ENCODE measurements at places on chromosomes 11 and 22.
A peak's percentile ranks its signal among the peaks of the same experiment; 100 is the strongest.

- no peak for DNase-seq
These were observed 11.0 kb downstream of the RHBDD3 start for GRCh38 chr22:29256606-29257325.

GRCh38 chr11:66124564-66124963 lies 54.5 kb downstream of the PACS1 start:
- no peak for DNase-seq

- no peak for DNase-seq
These were observed 51.6 kb upstream of the BARX2 start for GRCh38 chr11:129323896-129324502.

DNA sequence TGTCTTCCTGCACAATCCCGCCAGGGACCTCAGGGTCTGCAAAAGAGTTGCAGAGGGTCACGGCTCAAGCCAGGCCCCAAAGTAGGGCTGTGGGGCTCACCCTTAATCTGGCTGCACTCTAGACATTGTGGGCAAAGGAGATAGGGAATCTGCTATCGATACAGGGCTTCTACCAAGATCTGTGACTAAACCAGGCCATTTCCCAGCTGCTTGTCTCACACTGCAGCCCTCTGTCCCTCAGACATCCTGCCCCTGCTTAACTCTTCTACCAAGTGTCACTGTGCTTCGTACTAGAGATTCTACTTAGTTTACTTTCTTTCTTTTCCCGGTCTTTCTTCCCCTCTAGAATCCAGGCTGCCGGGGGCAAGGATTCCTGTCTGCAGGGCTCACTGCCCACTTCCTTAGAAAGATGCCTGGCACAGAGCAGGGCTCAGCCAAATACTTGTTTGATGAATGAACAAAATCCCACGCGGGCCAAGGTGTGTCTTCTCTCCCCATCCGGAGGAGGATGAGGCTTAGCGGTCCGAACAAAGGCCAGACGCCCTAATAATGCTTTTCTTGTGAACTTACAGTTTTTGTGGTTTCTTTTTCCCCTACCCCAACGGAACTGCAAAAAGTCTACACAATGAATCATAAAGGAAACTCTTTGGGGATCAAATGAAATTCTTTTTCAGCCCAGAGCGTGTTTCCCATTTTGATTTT lies 61.3 kb upstream of the ANO1 start:
- no peak for DNase-seq

DNA sequence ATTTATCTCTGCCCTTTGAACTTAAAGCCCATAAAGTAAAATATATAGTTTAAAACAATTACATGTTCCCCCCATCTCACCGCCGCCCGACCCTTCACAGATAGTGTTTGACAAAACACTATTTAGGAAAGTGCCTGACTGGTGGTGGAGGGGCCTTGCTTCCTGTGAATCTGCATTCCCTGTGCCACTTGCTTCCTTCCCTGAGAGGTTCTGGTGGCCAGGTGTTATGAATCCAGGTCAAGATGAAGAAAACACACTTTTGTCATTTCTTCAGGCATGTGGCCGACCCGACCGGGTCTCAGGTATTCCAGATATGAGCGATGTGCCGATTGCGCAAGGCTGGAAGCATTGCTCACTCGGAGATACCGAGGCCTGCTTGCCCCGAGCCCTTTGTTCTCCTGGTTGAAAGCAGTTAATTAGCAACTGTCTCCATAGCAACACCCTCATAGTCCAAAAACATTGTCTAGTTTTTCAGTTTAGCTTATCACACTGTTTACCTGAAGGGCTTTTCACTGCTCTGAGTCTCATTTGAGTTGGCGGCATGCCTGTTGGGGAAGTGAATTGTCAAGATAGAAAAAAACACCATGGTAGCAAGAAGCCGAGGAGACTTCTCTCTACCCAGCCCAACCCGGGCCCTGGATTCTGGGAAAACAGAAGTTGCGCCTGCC lies 128.3 kb downstream of the TEAD1 start:
- DNase-seq: peak; percentile 54

GRCh38 chr11:35390737-35391682 lies 28.3 kb downstream of the SLC1A2 start:
- peak; percentile 61 for DNase-seq

DNA sequence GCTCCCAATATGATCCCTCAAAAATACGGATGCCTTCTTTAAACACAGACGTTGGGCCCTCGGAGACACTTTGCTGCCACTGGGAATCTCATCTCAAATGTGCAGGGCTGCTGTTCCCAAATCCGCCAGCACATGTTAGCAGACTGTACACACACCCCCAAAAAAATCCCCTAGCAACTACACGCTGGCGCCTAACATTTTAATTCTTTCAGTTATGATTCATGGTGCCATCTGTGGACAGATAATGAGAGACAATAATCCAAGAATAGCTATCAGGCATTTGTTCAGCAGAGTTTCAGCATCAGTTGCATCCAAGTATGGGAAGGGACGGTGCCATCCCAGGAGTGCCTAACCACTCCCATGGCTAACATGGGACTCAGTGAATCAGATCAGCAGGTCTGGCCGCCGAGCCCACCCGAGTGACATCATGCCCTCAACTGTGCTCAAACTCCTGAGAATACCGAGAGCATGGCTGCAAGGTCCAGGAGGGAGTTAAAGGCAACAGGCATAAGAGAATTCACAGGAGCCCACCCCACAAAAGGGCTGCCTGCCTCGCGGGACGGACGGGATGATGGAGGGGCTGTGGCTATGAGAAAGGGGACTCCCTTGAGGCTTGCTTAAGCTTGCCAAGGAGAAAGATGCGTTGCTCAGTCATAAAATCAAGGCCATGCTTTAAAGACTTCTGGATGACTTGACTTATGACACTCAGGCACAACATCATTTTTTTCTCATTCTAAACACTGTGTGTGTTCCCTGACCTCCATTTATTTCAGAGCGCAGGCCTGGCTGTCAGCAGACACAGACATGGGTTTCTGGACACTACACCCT lies 337.0 kb downstream of the SHANK2 start:
- DNase-seq: no peak

GRCh38 chr11:65310736-65311135 lies 3.9 kb upstream of the CDC42EP2 start:
- no peak for DNase-seq

DNA sequence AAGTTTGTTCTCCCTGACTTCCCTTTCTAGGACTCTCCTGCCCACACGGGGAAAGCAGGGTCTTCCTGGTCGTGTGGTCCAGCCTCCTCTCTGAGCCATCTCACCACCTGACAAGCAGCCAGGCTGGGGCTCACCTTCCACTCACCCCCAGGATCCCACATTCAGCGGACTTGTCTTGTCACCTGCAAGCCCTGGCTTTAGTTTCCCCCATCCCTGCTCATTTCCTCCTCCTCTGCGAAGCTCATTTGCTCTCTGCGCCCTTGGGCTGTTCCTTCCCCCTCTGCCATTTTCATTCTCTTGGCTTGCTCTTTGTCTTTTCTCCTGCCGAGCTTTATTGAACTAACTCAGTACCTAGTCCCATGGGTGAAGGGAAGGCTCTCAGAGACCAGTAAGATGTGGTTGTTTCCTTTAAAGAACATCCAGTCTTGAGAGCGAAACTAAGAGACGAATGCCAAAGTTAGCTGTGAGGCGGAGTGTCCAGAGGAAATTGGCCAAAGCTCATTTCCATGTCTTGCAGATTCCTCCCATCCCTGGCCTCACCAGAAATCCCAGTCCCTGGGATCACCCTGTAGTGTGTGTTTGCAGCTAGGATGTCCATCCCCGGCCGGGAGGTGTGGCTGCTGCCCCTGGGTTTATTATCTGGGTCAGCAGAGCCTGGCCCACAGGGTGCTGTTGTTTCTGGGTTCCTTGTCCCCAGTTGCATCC lies 2.0 kb downstream of the ST14 start:
- no peak for DNase-seq

- no peak for DNase-seq
These were observed 27.9 kb downstream of the PIWIL4 start for GRCh38 chr11:94595076-94595475.

- DNase-seq: no peak
These were observed 3.3 kb upstream of the TRIM6 start for GRCh38 chr11:5593146-5593545.

DNA sequence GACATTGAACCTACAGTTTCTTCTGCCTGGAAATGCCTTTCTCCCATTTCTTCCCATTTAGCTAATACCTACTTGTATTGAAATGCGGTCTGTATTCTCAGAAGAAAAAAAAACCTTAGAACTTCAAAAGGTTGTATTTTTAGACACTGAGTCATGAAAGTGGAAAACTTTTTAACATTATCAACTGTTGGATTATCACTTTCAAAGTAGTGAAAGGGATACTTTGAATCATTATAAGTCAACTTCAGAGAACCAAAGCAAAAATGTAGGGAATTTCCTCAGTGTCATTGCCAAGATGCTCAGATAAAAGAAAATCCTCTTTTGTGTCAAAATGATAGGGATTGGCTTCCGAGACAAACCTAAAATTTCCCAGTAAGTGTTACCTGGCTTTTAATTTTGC lies 6.6 kb downstream of the HOATZ start:
- no peak for DNase-seq

DNA sequence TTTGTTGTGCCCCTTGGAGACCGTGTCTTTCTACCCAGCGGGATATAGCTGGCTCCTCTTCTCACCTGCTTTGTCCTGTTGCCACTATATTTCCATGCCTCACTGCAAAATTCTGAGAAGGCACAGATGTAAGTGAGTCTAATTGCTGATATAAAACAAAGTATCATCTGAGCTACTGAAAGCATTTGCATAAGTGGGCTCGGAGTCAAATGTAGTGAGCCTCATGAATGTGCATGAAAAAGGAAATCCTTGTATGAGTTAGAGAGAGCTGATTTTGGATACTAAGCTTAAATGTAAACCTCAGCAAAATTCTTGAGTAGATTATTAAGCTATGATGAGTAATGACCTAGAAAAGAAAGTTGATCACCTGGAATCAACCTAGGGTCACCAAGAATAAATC lies 13.9 kb downstream of the OVCH2 start:
- no peak for DNase-seq

GRCh38 chr11:14318581-14318981 lies 40.4 kb downstream of the RRAS2 start:
- no peak for DNase-seq

- no peak for DNase-seq
These were observed 52.1 kb upstream of the MYEOV start for GRCh38 chr11:69241844-69242243.

DNA sequence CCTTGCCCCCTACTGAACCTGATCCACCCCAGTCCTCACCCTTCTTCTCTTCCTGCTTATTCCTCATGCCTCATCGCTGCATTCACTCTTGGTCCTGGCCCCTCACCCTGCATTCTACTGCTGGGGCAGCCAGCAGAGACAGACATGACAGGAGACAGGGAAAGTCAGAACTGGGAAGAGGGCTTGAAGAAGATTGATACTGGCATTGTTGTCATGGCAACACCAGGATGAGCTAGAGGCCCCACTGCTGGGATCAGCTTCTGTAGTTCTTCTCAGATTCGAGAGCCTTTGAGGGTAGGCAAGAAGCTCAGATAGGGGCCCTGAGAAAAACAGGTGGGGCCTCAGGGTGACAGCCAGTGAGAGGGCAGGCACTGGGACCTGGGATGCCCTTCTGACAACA lies 264.3 kb downstream of the MIAT start:
- no peak for DNase-seq

DNA sequence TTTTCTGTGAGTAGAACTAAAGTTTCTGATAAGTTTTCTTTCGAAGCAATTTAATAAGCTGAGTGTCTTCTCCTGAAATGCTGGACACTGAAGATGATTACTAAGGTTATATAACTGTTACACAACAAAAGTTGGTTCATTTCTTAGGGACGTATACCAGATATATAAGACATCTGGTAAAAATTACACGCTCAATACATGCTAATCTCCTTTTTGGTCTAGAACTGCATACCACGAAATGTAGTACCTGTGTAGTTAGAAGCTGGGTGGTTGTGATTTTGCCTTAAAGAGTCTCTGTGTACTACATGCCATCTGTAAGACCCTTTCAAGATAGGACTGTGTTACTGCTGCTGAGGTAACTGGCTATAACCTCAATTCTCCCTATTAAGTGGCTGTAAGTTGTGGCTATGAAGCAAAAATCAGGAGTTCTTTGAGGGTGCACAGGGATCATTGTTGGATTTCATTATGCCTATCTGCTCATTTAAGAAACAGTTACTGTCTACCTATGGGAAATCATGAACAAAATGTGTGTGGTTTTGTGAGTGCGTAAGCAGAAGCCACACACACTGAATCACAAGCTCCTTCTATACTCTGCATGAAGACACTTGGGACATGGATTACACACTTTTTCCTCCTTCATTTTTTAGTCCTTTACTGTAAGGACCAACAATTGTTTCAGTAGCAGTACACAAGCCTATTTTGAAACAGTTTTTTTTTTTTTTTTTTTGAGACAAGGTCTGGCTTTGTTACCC lies 195.9 kb downstream of the SWAP70 start:
- peak; percentile 30 for DNase-seq

- DNase-seq: peak; percentile 6
These were observed 1.6 kb downstream of the CAPN1 start for GRCh38 chr11:65183201-65183891.

DNA sequence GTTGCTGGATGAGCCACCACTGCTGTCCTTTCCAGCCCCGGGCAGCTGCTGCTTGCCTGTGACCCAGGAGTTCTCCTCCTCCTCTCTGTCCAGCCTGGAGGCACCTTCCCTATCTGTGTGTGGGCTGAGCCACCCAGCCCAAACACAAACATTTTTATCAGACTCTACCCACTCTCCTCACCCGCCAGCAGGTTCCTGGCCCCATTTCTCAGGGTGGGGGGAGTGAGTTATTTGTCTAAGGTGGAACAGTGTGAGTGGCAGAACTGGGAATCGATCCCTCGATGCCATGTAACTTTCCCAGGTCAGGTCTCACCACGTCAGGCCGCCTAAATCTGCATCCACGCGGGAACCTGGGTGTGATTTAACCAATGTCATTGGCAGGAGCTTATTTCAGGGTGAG lies 20.8 kb upstream of the SMIM38 start:
- no peak for DNase-seq

DNA sequence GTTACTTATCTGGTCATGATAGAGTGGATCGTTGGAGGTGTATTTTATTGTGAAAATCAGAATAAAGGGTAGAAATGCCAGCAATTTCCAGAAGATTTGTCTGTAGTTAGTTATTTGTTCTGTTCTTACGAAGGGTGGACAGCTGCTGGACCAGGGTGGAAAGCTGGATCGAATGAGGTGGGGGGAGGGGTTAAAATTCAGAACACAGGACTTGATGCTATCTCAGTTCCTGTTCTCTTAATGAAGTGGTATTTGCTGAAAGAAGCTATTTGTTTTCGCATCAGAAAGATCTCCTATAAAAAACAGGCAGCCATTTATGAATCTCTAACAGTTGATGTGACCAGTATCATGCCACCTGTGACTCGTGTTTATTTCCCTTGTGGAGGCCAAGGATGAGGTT lies 556.2 kb downstream of the OPCML start:
- DNase-seq: no peak

- no peak for DNase-seq
These were observed 51.4 kb downstream of the ELP4 start for GRCh38 chr11:31560842-31561476.

GRCh38 chr11:17421781-17422180 lies 33.3 kb upstream of the KCNJ11 start:
- no peak for DNase-seq

GRCh38 chr22:40345271-40345670 lies 1.0 kb upstream of the ADSL start:
- peak; percentile 70 for DNase-seq
